Stimulated activated CD4-positive, alpha-beta T cell treated with anti-CD3 and anti-CD28 coated beads, TNF-alpha, amount 100 ng/mL, for 4 hours (primary cell): ENCODE measurements at places on chromosomes 11 and 22.

DNA sequence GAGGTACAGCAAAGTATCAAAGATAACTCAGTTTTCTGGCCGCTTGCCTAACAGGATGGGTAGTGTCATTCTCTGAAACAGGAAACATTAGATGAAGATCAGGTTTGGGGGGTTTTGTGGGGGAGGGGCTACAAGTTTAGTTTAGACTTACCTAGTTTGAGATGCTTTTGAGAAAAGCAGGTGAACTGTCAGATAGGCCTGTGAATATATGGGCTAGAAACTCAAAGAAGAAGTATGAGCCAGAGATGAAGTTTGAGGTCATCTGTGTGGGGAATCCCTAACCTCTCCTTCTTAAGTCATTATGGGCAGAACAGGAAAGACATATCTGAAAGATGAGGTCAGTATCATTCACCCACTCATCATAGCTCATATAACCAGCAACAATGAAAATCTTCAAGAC, 11.9 kb downstream of the HOATZ start:
- no peak for DNase-seq

- no peak for DNase-seq
Observed at GRCh38 chr11:89361734-89362133, 129.4 kb downstream of the NOX4 start.

- peak; percentile 34 for DNase-seq
Observed at GRCh38 chr11:133928628-133929059, 28.1 kb downstream of the IGSF9B start.

DNA sequence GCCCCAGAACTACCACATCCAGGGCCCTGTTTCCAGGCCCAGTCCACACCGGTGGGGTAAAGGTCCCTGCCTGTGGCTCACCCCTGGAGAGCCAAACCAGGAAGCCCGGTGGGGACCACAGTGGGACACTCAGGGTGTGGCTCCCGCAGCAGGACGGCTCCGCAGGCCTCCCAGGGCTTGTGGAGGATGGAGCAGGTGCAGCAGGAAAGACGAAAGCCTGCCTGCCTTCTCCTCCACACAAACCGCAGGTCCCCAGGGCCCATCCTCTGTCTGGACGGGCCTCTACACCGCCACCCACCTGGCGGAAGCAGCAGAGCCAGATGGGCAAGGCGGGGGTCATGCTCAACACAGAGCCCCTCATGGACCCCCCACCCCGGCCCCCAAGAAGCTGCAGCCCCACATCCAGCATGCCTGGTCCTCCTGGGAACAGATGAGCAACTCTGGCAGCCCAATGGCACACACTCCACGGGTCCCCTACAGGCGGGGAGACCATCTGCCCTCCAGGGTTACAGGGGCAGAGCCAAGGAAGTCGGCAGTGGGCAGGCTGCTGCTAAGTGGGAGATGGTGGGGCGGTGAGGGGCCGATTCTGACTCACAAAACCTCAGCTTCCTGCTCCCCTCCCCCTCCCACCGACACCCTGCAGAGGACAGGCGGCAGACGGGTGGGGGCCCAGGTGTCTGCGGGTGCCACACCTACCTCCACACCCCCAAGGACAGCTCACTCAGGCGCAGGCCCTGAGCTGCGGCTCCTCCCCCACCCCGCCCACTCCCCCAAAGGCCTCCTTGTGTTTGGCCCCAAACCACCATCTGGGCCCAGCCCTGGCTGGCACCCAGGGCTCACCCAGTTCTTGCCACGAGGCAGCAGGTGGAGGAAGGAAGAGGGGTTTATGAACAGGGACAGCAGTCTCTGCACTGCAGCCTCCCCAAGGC, 5.2 kb downstream of the SBF1 start:
- peak; percentile 77 for DNase-seq

- DNase-seq = no peak
Observed at GRCh38 chr22:19970031-19970478, 28.4 kb upstream of the TXNRD2 start.

GRCh38 chr11:69558519-69558941, 77.1 kb downstream of the LINC01488 start:
- peak; percentile 12 for DNase-seq

DNA sequence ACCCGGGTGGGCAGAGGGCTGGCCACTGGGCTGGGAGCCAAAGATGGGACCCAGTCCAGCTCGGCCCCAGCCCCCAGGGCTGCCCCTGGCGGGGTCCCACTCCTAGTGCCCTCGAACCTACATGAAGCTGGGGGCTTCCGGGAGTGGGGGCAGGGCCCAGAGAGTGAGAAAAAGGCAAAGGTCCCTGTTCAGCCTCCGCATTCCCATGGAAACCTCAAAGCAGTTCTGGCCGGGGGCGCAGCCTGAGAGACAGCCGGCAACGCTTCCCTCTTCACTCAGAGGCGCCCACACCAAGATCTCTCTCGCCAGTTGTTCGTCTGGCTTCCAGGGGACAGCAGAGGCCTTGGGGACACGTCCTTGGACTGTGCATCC, 22.4 kb upstream of the ARHGAP8 start:
- no peak for DNase-seq
